Activated naive CD8-positive, alpha-beta T cell treated with anti-CD3 and anti-CD28 coated beads for 36 hours (primary cell): ENCODE measurements at places on chromosomes 3 and 15. TPM values are rescaled to one million over a fixed set of nuclear protein-coding genes. Genes with fewer than 3 reads are reported as not detected.

Gene ISLR
- not detected for total RNA-seq

Gene CCR8
- not detected for total RNA-seq

- no peak for DNase-seq
These were observed 274.4 kb upstream of the ROBO2 start for GRCh38 chr3:76765511-76765910.

- DNase-seq = no peak
These were observed 56.1 kb downstream of the CALML4 start for GRCh38 chr15:68149059-68149458.

DNA sequence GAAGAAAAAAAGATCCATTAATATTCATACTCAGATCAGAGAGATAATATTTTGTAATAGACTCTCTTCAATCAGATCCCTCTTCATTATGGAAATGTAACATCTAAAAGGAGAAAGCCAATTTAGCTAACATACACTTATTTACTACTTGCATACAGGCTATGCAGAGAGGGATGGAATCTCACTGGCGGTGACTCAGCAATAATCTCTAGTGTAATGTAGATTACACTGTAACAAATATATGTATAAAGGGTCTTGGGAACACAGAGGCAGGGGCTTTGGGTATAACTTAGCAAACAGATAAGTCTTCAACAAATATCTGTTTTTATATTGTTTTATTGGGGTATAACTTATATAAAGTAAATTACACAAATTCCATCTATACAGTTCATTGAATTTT lies 69.6 kb downstream of the CGNL1 start:
- no peak for DNase-seq

DNA sequence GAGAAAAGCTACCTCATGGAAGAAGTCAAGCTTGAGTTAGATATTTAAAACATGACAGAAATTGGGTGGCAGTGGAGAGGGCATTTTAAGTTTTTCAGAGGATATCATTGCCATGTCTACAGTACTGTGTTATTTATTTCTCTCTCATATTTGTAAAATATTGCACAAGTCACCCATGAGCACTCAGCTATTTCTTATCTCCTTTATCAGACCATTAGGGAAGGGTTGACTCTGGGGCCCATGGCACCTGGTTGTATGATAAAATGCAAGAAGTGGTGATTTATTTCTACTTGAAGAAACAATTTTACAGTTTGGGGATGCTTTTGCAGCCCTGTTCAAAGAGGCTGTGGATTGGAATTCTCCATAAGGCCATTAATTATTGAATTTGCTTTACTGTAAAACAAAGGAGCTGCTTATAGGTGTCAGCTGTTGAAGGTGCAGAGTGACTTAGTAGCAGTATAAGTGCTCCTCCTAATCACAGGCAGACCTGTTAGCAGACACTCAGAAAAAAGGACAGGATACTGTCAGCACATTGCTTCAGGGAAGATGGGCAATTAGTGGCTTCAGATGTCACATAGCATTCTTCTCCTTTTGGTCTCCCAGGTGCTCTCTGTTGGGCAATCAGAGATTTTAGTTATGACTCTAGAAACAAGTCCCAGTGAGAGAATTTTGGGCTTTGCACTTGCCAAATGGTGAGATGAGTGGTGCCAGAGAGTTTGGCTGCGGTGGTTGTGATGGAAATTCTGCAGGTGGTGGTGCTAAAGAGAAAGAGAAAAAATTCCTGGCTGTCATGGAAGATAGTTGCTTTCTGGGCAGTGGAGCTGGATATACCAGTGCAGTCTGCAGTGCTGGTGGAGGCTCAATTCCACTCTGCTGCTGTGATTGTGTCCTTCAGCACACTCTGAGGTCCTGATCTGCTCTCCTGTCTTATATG lies 129.7 kb upstream of the ROPN1 start:
- DNase-seq = no peak

Gene KY
- total RNA-seq = not detected
